Caudate nucleus (tissue), 63 donors: ENCODE measurements at places on chromosomes 3 and 15.
A peak's percentile ranks its signal among the peaks of the same experiment; 100 is the strongest.

DNA sequence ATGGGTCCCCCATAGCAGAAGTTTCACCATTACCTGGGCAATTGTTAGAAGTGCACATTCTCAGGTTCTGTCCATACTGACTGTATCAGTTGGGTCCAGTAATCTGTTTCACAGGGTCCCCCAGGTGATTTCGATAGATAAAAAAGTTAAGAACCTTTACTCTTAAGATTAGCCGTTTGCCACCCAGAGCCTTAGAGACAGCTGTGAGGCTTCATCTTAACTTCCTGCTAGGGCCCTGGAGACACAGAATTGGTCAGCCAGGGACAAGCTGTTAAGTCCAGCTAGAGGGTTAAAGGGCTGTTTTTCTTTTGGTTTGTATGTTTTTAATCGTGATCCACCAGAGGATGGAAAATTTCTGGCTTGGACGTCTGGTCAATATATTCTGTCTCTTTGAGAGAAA, 6.7 kb downstream of the FAM162A start:
- DNase-seq = no peak

GRCh38 chr15:89492934-89493631, 3.3 kb downstream of the RHCG start:
- DNase-seq = no peak

GRCh38 chr3:129182390-129183185, 1.1 kb downstream of the CNBP start:
- no peak for DNase-seq

- no peak for DNase-seq
Measured at GRCh38 chr3:46849686-46850467, 13.4 kb downstream of the MYL3 start.

- DNase-seq = no peak
Measured at GRCh38 chr15:85583923-85584390, 203.6 kb downstream of the AKAP13 start.

DNA sequence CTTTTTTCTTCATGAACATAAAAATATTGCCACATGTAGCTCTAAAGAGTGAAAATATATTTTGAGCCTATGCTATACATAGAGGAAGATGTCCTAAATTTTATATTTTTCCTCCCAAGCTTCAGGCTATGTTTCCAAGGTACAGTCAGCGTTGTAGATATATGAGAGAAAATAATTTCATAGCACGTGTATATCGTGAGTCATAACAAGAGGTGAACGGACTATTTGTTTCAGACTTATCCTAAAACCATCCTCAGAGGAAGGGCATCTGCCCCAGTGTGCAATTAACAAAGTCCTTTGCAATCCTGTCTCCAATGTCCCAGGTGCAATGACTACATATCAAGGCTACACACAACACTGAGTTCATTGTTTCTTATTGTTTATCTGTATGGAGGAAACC, 177.3 kb upstream of the ARRDC4 start:
- no peak for DNase-seq

GRCh38 chr3:129052675-129053074, 7.9 kb upstream of the GP9 start:
- no peak for DNase-seq

DNA sequence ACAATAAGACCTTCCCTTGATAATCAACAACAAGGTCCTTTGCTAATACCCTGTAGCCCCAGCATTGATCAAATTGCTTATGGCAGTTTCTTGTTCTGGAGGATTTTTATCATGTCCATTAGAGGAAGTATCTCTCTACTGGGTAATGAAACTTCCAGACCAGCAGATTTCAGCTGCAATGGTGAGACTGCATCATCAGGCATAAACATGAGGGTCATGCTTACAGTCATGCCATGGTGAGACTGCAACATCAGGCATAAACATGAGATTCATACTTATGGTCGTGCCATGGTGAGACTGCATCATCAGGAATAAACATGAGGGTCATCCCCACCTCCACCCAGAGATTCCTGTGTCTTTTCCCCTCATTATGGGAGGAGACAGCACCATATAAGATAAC, 129.0 kb upstream of the LIPC start:
- no peak for DNase-seq

DNA sequence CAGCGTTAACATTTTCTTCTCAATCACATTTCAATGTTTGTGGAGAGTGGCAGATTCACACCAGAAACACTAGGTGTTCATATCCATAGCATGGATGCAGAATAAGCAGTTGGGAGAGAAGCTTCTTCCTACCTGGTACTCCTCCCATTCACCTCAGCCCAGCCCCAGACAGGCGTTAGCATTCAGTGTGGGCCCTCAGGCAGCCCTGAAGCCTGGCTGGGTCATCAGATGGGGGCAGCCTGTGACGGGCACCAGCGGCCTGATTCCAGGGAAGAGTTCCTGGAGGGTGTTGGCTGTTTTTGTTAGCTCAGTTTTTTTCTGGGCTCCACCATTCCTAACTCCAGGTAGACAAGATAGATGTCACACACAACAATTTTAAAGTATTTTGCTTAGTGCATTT, 31.1 kb downstream of the APH1B start:
- DNase-seq = no peak

GRCh38 chr3:129087138-129087702, 26.6 kb downstream of the GP9 start:
- DNase-seq = no peak

DNA sequence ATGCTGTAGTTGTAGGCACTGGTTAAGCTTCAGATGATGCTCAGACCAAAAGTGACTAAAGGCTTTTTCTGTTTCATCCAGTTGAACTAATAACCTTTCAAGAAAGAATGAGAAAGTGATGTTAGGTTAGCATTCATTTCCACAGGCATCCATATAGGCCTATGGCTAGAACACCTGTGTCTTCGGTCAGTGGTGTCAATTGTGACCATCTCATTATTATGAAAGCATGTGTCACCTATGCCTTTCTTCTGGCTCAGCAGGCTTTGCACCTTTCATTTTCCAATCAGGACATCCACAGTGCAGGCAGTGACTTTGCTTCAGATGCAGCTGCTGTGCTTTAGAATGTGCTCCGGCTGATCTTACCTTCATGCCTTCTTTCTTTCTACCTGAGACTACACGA, 57.9 kb downstream of the B3GNT5 start:
- no peak for DNase-seq

DNA sequence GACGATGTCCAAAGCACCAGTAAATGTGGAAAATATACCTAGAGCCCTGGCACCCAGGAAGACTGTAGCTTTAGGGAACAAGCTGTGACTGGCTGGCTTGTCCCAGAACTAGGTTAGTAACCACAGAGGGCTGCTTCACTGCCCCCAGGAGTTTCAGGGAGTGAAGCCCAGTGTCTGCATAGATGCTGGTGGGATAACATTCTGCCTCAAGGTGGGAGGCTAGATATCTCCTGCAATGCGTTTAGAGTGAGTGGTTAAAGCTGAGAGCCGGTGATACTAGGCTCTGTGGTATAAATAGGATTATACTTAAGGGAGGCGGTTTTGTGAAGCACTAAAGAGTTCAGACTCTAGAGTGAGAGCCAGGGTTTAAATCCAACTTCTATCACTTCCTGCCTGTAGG, 11.7 kb upstream of the CP start:
- no peak for DNase-seq

- DNase-seq = no peak
Measured at GRCh38 chr3:192819001-192819569, 91.7 kb upstream of the FGF12 start.

- DNase-seq = peak; percentile 55
Measured at GRCh38 chr3:37202035-37202434, 27.7 kb upstream of the LRRFIP2 start.

GRCh38 chr3:69319652-69320051, 66.2 kb downstream of the FRMD4B start:
- no peak for DNase-seq

DNA sequence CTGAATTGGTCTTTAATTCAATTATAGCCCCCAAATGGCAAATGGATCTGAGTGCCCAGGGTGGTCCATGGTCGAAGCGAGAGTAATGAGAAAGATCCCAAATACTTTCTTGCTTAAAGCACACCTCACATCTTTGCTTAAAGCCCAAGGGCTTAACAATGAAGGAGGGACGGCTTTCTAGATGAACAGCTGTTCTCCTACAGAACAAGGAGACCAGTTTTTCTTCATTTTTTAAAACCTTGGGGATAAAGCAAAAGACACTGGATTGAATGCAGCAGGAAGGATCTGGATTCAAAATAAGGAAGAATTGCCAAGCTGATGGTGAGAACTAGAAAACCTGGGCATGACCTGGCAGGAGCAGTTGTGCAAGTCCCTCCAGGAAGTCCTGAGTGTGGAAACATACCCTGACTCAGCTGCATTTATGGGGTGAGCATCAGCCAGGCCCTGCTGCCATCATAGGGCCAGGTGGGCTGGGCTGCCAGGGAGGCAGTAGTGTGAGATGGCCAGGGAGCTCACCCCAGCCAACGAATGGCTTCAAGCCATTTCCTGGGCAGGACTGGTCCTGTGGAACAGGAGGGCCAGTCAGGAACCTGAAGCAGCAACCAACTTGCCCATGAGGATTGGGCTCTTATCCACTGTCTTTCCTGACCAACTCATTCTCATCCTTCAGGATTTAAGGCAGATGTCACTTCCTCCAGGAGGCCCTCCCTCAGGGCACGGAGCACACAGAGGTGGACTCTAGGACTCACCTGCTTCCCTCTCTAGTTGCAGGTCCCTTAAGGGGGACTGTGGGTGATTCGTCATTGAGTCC, 18.4 kb upstream of the RHCG start:
- no peak for DNase-seq

DNA sequence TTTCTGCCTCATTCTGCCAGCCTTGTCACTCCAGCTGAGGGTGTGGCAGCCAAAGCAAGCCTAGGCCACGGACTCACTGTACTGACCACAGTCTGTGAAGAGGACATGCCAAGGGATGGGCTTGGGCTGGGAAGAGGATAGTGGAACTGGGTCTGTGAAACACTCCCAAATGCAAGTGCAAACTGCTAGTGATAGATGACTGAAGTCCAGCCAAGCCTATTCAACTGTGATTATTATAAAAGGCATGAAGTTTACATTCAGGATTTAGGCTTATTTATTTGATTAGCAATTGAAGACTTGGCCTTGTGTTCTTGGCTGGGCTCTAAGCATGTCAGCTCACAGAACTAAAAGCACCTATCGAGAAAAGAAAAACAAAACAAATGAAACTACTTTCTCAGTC, 84.9 kb upstream of the UBE2E1 start:
- no peak for DNase-seq

DNA sequence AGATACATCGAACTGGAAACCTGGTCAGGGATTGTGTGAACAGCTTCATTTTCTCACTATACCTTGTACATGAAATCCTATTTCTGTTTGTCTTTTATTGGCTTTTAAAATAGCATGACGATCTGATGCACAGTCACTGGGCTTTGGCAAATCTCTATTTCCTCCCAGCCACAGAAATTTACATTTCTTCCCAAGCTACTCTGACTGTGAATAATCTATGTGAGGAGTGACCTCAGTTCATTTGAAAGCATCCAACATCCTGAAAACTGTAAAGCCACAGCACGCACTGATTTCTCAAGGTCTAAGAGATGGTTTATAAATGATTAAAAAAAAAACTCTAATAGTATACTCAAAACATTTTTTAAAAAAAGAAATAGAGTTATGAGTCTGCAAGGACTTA, 450.3 kb downstream of the IL5RA start:
- no peak for DNase-seq

DNA sequence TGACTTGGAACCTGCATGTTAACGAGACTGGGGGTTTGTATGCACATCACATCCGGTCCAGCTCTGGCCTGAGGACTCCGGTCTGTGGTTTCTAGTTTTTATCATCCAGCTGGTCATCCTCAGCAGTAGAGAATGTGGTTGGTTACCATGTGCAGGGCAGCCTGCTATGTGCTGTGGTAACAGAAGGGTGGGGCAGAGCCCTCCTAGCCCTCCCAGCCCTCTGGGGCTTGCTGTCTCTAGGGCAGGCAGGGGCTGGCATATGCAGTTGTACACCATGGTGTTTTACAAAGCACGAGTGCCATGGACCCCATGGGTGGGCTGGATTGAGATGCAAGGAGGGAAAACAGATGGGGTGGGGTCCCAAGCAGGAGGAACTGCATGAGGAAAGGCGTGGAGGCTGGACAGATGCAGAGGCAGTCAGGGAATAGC, 70.2 kb downstream of the APBA2 start:
- no peak for DNase-seq

- DNase-seq = no peak
Measured at GRCh38 chr3:5690904-5691532, 503.5 kb downstream of the EDEM1 start.
